ENCODE measurements at places on chromosomes 3 and 15.

DNA sequence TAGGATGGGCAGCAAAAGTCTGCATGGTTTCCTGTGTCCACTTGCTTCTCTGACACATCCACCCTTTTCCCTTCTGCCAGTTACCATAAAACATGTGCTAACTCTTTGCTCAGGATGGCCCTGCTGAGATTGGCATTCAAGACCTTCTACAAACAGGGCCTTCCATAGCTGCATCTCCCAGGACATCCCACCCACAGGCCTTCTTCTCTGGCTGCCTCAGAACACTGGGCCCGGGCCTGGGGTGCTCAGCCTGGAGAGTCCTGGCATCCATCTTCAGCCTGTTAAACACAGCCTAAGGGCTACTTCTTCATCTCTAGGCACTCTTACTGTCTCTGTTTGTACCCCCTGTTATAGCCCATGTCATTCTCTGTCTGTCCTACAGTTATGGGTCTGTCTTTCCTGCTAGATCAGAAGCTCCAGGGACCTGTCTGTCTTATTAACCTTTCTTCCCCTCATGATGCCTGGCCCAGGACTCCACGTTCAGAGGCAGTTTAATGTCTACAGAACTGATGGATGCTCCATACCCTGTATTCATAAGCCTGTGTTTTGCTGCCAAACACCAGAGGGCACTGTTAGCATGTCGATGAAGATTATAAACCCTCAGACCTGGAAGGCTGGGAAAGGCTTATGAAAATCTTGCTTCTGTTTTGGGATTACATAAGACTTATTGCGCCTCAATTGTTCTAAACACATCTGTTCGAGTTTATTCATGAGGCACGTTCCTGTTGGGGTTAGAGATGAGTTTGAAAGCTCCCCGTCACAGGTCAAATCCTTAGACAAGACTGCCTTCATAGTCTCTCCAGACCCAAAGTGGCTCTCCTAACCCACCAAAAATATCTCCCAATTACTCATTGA, 16.5 kb downstream of the SEMA3G start:
- DNase-seq = peak; percentile 15

GRCh38 chr3:3309887-3310286, 130.4 kb upstream of the CRBN start:
- DNase-seq = no peak

- DNase-seq = no peak
These were observed 34.0 kb downstream of the MINDY4B start for GRCh38 chr3:150871192-150871591.

DNA sequence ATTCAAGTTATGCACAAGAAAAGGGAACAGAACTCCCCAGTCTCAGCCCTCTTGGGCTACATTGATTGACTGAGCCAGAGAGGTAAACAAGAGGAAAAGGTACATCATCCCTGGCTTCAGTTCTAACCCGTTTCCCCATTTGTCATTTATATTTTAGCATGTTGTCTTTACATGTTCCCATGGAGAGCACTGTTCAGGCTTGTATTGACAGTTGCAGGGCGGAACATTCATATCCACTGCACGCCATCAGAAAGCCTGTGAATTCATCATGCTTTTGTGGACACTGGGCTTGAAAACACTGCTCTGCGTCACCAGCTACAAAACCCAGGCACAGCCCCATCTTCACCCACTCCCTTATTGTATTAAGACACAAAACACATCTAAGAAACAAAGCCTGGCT, 240.9 kb upstream of the EIF1B start:
- DNase-seq = no peak

DNA sequence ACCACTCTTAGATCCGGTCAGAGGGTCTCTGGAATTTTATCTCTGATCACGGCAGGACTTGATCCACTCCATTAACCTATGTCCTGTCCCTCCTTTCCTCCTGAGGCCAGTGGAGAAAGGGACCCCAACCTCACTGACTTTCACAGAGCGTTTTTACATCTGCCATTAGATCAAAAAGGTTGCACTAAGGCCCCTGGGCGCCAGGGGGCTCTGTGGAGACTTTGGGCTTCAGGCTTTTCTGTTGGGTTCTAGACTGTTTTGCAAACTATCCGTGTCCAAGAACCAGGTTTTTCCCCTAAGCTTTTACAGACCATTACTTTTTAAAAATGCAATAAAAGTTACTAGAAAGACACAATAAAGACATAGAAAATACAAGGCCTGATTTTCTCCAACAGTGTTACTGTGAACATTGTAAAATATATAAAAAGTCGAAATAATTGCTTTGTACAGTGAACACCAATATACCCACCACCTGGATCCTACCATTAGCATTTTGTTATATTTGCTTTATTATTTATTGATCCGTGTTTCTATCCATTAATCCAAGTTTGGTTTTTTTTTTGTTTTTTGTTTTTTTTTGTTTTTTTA, 159.7 kb downstream of the POLR2M start:
- no peak for DNase-seq

DNA sequence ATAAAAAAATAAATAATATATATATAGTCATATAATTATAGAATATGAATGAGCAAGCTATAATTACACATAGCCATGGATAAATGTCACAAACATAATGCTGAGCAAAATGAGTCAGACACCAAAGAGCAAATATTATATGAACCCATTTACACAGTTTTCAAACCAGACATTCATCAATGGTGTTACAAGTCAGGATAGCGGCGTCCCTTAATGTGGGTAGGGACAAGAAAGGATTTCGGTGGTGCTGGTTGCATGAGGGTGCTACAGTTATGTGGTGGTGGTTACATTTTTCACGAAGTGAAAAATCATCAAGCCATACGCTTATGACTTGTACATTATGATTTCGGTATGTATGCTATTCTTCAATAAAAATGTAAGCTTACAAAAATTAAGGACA, 100.5 kb downstream of the HMG20A start:
- DNase-seq = no peak

DNA sequence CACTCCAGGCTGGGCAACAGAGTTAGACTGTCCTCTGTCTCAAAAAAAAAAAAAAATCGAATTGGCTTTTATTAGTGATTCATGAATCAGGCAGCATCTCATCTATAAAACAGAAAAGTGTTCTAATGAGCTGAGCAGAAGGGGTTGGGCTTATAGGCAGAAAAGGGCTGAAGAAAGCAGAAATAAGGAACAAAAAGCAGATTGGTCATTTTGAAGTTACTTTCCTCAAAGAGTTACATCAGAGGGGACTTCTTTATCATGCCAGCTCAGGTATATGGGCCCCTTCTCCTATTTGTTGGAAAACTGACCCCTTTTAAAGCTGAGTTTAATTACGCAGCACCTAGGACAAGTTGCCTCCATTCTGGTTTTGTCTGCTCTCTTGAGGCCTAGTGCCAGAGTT, 722 bp upstream of the POGLUT1 start:
- DNase-seq = no peak

DNA sequence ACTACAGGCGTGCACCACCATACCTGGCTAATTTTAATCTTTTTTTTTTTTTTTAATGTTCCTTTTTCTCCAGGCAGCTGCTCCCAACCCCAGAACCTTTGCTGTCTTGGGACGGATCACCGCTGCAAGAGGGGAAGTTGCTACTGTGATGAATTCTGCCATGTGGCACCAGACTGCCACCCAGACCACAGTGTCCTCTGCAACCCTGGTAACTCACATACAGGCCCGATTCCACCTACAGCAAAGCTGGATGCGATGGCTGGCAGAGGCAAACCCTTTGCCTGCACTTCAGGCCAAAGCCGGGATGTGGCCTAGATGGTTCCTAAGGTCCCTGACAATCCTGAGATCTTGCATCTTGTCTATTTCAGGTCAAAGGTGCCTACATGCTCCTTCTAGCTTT, 12.7 kb upstream of the MUC20 start:
- no peak for DNase-seq

- no peak for DNase-seq
These were observed 199.6 kb upstream of the SEMA6D start for GRCh38 chr15:47517737-47518136.

DNA sequence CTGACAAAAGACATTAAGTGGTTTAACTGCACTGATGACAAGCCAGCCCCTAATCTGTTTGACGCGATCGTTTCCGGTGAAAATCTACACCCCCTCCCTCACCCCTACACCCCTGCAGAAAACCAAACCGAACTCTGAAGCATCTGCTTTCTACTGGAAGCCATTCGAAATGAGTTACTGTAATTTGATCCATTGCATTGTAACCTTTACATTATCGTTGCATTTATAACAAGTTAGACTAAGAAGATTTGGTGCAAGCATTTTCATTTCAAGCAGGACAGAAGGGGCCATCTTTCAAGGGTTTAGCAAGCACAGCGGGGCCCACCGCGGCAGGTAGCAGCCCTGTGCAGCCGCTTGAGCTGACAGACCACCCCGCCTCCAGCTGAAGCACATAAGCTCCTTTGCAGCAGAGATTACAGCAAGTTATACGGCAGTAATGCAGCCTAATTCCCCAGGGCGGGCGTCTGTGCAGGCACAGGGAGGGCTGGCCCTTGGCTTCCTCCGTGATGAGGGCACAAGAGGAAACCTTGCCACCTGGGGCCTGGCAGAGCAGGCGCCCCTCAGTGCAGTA, 79.3 kb downstream of the CHSY1 start:
- DNase-seq = no peak

DNA sequence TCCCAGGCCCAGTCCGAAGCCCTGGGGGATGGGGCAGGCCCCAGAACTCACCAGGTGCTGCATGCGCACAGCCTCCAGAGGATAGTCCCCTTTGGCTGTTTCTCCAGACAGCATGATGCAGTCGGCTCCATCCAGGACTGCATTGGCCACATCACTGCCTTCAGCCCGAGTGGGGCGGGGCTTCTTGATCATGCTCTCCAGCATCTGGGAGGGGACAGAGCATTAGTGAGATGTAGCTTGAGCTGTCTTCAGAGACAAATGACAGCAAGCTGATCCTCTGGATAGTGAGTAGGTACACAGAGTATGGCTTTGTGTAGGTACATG, 9.1 kb upstream of the GRAMD2A start:
- DNase-seq = no peak

- DNase-seq = no peak
These were observed 520 bp downstream of the GREM1 start for GRCh38 chr15:32718227-32718820.

DNA sequence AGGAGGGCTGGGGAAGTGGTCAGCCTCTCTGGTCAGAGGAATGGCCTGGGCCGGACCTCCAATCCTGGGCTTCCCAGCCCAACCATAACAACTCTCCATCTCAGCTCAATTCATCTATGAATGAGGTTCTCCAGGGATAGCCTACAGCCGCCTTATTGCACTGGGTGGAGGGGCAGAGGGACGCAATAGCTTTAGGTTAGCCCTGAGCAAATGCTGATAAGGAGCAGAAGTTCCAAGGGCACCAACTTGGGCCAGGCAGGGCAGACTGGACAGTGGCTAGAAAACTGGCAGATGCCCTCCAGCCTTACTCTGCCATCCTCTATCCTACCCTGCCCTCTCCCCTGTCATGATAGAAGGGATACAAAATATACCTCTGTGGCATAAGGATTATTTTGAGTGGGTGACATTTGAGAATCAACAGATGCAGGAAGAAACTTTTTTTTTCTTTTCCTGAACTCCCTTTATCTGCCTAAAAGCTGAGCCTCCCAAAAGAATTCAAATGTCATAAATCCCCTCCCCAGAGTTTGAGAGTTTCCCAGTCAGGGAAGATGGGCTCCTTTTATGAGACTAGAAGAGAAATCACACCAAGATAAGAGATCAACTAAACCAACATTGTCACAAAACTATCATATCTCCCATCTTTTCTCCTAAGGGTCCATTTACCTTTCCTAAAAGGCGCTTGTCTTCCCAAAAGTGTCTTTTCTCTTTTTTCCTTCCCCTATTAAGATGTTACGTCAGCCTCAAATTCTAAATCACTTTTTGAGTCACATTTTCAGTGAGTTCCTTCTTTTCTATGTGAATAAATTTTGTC, 40.4 kb upstream of the C15orf39 start:
- no peak for DNase-seq

- no peak for DNase-seq
These were observed 12.1 kb downstream of the NR2F2 start for GRCh38 chr15:96342406-96343112.

DNA sequence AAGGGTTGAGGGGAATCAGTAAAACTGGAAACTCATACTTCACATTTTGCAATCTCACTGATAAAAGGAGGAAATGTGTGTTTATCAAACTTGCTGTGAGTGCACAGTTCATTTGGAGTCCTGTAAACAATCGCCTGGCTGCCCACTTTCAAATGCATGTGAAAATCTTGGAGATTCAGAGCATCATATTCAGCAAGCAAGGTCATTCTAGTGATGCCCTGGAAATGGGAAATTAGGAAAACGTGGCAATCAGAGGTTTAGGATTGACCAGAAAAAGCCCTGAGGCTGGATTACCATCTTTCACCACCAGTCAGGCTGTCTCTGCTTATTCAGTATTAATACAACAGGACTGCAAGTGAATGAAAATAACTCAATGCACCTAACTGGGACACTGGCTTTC, 23.9 kb downstream of the DPH6 start:
- DNase-seq = no peak

DNA sequence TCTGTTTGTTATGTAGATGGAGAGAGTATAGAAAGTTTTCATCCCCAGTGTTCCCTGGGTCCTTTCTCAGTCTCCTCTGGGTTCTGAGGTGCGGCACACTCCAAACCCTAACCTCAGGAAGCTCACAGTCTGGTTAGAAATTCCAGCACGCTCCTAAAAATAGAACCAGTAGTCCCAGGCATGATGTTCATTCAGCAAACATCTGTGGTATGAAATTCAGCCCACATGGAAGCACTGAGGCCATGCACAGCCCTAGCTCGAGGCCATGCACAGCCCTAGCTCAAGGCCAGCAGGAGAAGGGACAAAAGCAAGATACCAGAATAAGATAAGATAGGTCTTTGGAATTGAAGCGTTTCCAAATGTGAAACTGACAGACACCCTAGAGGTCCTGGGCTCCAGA, 82.3 kb upstream of the OXTR start:
- no peak for DNase-seq

GRCh38 chr3:152230370-152230769, 38.4 kb upstream of the MBNL1 start:
- DNase-seq = no peak

- DNase-seq = no peak
These were observed 11.8 kb downstream of the NPTN start for GRCh38 chr15:73621286-73621826.

- DNase-seq = no peak
These were observed 226.0 kb downstream of the DIPK2A start for GRCh38 chr3:144197582-144197981.

- DNase-seq = no peak
These were observed 363.2 kb downstream of the NAALADL2 start for GRCh38 chr3:175222356-175222755.

- DNase-seq = no peak
These were observed 23.4 kb downstream of the BDH1 start for GRCh38 chr3:197532388-197532787.

GRCh38 chr15:44861917-44862316, 94.6 kb upstream of the TERB2 start:
- DNase-seq = no peak

GRCh38 chr3:110133971-110134370, 796.6 kb upstream of the DPPA4 start:
- DNase-seq = no peak

All from DMS 273 treated with DMSO at 0.1 percent for 48 hours (cell line).